Lower lobe of right lung (tissue), 2 donors: ENCODE measurements at places on chromosomes 13 and 19.

GRCh38 chr13:20911037-20911436 is 8.5 kb upstream of the XPO4 start:
- DNase-seq: no peak

DNA sequence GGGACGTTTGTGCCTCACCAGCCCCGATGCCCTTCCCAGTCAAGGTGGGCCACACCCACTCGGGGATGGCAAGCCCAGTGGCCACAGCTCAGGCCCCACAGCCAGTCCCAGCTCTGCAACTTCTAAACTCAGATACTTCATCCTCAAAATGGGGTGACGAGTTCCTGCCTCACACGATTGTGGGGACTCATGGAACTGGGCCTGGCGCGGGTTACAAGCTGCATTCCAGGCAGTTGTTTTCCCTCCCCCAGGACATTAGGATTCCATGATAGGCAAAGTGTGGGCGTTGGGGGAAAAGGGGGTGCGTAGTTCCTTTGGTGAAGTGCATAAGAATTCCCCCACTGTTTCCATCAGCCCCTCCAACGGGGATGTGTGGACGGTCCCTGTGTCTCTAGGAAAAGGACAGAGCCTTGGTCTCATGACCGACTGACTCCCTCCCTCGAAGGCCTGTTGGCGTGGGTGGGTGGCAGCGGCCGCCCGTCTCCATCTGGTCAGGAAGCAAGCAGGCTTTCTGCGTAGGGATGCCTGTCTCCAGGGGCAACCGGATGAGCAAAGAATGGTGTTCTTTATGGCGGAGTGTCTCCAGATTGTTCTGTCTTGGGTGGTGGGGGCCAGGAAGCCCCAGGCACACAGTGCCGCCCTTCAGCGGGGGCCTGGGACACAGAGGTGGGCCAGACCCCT is 21.1 kb upstream of the NPAS1 start:
- no peak for DNase-seq

DNA sequence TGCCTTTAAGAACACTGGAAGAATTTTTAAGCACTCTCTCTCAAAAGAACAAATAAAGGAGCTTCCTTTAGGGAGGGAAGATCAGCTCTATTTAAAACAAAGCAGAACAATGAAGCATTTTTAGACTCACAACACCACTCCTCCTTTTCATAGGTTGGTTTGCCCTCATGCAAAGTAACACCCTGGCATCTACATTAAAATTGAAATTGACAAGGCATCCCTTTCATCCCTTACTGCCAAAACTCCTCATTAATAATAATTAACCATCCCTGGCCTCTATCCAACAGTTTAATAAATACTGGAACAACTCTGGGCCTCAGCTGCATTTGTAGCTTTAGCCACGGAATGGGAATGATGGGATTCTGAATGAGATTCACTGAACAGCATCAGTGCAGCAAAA is 929.1 kb downstream of the PCDH9 start:
- DNase-seq: no peak

DNA sequence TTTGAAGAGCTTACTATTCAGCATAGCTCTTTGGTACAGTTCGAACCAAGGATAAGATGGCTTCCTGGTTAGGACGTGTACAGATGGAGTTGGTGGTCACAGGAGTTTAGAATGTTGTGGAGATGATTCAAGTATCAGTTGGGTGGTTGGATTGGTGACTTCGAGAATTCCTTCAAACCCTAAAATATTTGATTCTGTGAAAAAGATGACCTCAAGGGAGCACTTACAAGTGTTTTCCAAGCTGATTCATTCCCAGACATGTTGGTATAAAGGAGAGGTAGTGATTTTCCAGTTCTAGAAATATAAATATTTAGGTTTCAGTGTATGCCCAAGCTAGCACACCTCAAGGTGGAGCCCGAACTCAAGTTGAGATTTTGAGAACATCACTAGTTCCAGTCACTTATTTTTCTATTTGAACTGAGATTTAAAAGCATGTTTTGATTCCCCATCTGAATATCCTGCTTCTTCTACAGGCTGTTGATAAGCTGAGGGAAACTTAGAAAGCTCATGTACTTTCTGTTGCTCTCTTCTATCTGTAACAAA is 306.1 kb downstream of the DCT start:
- DNase-seq: no peak

GRCh38 chr19:14114439-14114838 is 3.1 kb downstream of the PRKACA start:
- no peak for DNase-seq

GRCh38 chr13:23889615-23890607 is 711 bp upstream of the MIPEP start:
- DNase-seq: no peak

- no peak for DNase-seq
Measured at GRCh38 chr13:107202371-107203023, 634.6 kb upstream of the ARGLU1 start.

DNA sequence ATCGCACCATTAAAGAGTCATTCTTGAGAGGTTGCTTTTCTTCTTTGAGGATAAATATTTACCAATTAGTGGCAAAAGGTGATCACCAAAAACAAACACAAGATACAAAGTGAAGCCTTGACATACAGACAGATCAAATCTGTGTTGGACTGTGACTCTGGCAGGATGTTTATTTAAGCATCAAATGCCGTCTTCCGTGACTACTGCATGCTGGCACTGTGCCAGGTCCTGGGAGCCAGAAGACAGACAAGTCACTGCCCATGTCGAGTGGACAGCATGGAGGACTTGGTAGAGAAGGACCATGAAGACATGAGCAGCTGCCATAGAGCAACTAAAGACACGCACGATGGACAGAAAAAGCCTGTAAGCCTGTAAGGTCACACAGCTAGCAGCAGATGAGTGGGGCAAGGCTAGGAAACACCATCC is 92.8 kb upstream of the FARP1 start:
- no peak for DNase-seq

DNA sequence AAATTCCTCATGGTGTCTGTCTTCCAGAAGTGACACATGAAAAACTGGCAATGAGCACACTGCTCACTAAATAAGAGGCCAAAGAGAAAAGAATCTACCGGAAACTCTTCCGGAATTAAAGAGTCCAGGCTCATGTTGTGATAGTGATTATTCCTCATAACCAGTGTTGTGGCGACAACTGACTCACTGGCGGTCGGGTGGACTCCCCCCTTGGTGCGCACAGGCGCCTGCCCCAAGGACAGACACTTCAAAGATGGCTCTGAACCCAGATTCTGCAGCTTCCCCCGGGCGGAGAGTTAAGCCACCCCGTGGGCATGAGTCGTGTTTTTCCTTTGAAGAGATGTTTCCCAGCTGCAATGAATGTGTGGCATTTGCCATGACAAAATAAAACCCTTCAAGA is 10.3 kb downstream of the IL17D start:
- no peak for DNase-seq

DNA sequence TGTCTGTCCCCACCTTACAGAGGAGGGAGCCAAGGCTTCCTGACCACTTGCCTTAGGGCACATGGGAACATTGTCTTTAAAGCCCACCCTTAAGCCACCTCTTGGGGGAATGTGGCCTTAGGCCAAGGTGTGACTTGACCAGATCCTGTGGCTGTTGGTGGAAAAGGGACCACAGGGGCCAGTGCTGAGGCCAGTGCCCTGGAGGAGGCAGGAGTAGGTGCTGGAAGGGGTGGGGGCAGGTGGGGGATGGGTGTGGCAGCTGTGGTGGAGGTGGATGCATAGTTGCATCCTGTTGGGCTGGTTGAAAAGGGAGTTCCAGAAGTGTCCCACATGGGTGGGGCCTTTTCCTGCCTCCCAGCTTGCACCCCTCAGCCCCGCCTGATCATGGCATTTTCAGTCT is 44.8 kb downstream of the DNM2 start:
- no peak for DNase-seq

- DNase-seq: no peak
Measured at GRCh38 chr13:67438465-67438864, 208.3 kb upstream of the PCDH9 start.

GRCh38 chr13:104810242-104810641 is 1725.2 kb downstream of the EFNB2 start:
- no peak for DNase-seq

DNA sequence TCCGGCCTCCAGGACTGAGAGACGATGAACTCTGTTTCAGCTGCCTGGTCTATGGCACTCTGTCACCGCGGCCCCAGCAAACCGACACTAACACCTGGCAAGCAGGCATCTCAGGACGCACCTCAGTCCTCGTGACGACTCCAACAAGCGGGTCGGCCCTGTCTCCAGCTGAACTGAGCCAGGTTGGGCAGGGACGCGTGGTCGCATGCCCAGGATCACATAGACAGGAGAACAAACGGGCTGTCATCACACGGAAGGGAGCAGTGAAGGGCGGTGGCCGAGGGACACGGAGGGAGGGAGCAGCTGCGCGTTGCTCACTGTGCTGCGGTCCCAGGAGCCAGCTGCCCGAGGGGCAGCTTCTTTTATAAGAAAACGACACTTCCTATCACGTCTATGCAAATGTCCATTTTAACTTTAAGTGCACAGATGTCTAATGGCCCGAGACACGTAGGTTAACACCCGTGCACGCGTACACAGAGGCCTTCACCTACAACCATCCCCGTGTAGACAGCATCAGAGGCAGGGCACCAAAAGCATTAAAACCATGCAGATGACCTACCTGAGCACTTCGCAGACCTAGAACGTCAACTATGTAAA is 8.9 kb downstream of the SGTA start:
- no peak for DNase-seq
